ENCODE measurements at places on chromosomes 1 and 21.

GRCh38 chr1:56002231-56002630 lies 577.1 kb downstream of the PLPP3 start:
- no peak overlapping the region for H3K4me3 ChIP-seq
- no peak overlapping the region for H3K27ac ChIP-seq
- H3K4me1 ChIP-seq, result no peaks in the 10 kb centered on the region
- no peaks in the 10 kb centered on the region for H3K27me3 ChIP-seq

DNA sequence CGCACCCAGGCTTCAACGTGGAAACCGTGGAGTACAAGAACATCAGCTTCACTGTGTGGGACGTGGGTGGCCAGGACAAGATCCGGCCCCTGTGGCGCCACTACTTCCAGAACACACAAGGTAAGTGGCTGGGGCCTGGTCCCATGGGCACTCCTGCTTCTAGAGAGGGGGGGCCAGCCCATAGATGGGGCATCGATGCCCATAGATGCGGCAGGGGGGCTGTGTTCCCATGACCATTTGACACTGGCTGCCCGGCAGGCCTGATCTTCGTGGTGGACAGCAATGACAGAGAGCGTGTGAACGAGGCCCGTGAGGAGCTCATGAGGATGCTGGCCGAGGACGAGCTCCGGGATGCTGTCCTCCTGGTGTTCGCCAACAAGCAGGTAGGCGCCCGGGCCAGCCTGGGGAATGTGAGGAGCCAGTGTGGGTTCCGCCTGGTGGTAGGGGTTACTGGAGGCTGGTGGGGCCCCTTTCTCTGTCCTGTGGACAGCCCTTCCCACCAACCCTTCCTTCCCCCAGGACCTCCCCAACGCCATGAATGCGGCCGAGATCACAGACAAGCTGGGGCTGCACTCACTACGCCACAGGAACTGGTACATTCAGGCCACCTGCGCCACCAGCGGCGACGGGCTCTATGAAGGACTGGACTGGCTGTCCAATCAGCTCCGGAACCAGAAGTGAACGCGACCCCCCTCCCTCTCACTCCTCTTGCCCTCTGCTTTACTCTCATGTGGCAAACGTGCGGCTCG lies 5.6 kb downstream of the C1orf35 start:
- H3K27me3 ChIP-seq, result peaks cover 13% of the 10 kb centered on the region
- no peak overlapping the region for H3K27ac ChIP-seq
- no peak overlapping the region for H3K4me3 ChIP-seq
- no peak for DNase-seq
- H3K4me1 ChIP-seq, result peaks cover 32% of the 10 kb centered on the region

- no peak overlapping the region for H3K4me3 ChIP-seq
- 0 out of 2 replicates have a peak, but pooled peaks cover 5% of the 10 kb centered on the region for H3K4me1 ChIP-seq
- no peak overlapping the region for H3K27ac ChIP-seq
- H3K27me3 ChIP-seq, result no peaks in the 10 kb centered on the region
- DNase-seq, result no peak
- H3K36me3 ChIP-seq, result peaks cover 12% of the 10 kb centered on the region
These were observed 10.1 kb downstream of the AGMAT start for GRCh38 chr1:15574741-15575140.

- no peak within 1 kb of the TSS for H3K27ac ChIP-seq
- DNase-seq, result no peak
- H3K36me3 ChIP-seq, result no peaks in the 10 kb centered on the region
- H3K27me3 ChIP-seq, result peaks cover 37% of the 10 kb centered on the region
These were observed at the start of gene CHRNB2 for GRCh38 chr1:154567386-154568156. Gene CHRNB2, plus strand, starts transcription at chr1:154567778. Its CDS starts 267 bp downstream, at chr1:154568045.

DNA sequence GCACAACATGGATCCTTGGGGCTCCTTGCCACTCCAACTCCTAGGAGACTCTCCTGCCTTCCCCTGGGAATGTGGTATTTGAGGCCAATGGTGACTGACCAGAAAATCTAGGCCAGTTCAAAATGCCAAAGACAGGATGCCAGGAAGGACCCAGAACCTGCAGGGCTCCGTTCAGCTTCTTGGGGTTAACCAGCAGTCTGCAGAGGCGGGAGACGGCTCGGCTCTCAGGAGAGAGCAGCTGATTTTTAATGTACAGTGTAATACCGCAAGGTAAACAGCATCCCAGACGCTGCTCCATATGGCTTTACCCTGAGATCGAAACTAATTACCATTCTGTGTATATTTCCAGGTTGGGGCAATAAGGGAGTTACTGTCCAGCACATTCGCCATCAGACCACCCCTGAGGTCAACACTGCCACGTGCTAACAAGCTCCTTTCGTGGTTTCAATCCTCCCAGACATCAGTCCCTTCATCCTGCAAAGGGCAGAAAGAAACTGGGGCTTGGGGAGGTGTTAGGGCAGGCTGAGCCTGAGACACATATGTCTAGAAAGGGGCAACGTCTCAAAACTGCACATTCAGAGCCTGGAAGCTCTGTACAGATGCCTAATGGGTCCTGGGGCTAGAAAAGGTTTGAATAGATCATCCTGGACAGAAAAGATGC lies 16.7 kb downstream of the ITPKB start:
- H3K36me3 ChIP-seq, result no peaks in the 10 kb centered on the region
- peaks cover 4% of the 10 kb centered on the region for H3K27me3 ChIP-seq
- no peak overlapping the region for H3K4me3 ChIP-seq
- H3K27ac ChIP-seq, result no peak overlapping the region
- H3K4me1 ChIP-seq, result peaks cover 13% of the 10 kb centered on the region
- DNase-seq, result no peak

DNA sequence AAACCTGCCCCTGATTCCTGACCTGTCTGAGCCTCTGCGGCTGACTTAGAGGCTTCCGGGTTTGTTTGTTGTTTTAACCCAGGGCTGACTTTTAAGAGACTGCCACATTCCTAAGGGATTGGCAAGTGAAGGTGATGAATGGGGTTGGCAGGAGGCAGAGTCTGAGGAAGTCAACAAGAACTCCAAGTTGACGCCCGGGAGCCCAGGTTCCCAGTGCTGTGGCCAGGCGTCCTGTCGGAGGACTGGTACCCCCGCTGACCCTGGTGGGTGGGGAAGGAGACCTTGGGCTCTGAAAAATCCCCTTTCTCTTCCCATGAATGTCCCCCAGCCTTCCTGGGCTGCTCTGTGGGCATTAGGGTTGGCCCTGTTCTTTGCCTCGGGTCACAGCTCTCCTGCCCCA lies 19.7 kb upstream of the EPS8L3 start:
- peaks cover 9% of the 10 kb centered on the region for H3K36me3 ChIP-seq
- peak; percentile 83 for DNase-seq
- H3K4me1 ChIP-seq, result peaks cover 63% of the 10 kb centered on the region
- H3K27ac ChIP-seq, result peak overlapping the region; percentile 38

DNA sequence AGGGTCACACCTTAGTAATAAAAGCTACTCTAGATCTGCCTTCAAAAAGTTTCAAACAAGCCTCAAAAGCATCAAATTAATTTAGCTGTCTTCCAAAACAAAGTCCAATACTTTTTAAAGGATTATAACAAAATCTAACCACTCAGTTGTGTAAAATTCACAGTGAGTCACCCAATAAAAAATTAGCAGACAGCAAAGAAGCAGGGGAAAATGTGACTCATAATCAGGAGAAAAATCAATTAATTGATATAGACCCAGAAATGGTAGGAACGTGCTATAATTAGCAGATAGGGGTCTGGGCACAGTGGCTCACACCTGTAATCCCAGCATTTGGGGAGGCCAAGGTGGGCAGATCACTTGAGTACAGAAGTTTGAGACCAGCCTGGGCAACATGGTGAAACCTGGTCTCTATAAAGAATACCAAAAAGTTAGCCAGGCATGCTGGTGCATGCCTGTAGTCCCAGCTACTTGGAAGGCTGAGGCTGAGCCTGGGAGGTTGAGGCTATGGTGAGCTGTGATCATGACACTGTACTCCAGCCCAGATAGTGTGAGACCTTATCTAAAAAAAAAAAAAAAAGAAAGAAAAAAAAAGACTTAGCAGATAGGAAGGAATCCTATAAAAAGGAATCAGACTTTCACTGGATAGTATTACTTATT lies 8.1 kb upstream of the MYOG start:
- H3K27ac ChIP-seq, result no peak overlapping the region
- peaks cover 45% of the 10 kb centered on the region for H3K27me3 ChIP-seq
- no peak overlapping the region for H3K4me3 ChIP-seq
- peaks cover 13% of the 10 kb centered on the region for H3K36me3 ChIP-seq

- H3K27me3 ChIP-seq, result no peaks in the 10 kb centered on the region
- peak overlapping the region; percentile 60 for H3K27ac ChIP-seq
- H3K36me3 ChIP-seq, result peaks cover 5% of the 10 kb centered on the region
- peaks cover 80% of the 10 kb centered on the region for H3K4me1 ChIP-seq
- H3K4me3 ChIP-seq, result no peak overlapping the region
- peak; percentile 32 for DNase-seq
These were observed 147.7 kb downstream of the CDC42BPA start for GRCh38 chr1:227170361-227171166.

DNA sequence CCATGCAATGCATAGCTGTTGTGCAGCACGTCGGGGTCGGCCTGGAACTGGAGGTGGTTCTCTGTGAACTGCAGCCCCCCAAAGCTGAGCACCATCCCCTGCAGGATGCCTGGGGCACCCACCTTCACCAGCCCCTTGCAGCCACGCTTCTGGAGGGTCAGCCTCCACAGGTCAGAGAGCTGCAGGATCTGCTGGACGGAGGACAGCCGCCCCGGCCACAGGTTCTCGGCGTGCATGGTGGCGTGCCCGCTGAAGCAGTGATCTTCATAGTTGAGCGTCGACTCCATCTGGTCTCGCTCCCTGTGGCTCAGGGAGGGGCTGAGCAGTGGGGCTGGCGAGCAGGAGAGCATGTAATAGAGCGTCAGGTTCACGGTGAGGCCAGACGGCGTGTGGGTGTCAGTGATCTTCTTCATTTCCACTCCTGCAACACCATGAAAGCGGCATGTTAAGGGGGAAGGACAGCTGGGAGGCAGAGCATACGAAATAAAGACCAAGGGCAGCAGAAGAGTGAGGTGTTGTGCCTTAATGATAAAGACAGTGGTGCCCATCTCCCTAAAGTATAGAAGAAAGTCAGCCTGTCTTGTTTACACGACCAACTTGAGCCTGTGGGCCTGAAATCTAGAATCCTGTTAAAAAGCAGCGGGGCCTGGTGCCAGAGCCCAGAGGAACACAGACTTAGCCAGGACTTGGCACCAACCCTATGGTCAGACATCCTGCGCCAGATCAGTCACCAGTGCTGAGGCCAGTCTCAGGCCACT lies 3.0 kb downstream of the KIAA2013 start:
- peaks cover 51% of the 10 kb centered on the region for H3K4me1 ChIP-seq
- no peaks in the 10 kb centered on the region for H3K27me3 ChIP-seq
- no peak for DNase-seq

DNA sequence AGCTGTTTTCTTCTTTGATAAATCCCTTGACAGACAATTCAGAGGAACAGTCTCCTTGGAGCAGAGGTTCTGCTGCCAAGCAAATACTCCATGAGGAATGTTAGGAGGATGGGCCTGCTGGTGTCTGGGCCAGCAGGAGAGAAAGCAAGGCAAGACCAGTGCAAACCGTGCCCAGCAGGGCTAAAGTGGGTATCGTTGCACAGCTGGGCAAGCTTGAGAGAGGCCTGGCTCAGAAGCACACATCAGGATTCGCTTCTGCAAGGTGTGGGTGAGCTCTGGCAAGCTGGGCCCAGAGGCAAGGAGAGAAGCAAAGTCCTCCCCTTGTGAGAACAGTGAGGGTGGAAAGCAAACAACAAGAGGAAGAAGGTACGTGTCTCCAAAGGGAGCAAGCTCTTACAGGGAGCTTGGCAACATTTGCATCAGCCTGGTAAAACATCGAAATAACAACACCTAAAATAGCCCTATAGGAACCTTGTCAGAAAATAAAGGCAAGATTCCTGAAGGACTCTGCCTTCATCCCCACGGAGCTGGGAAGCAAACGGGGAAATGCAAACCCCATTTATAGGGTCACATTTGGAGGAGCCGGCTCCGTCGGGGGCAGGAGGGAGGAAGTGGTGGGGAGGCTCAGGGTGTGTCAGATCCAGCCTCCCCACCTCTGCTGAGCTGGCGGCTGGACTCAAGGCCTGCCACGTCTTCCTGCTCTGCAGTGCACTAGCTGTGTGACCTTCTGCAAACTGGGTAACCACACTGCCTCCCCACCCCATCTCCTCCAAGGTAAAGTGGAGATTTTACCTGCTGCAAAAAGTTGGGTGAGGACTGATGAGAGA lies 62.3 kb upstream of the HIVEP3 start:
- peak overlapping the region; percentile 50 for H3K27ac ChIP-seq
- H3K27me3 ChIP-seq, result peaks cover 3% of the 10 kb centered on the region
- no peak for DNase-seq
- no peaks in the 10 kb centered on the region for H3K36me3 ChIP-seq
- peaks cover 22% of the 10 kb centered on the region for H3K4me1 ChIP-seq
- no peak overlapping the region for H3K4me3 ChIP-seq

GRCh38 chr1:205317311-205317917 lies 4.1 kb downstream of the NUAK2 start:
- H3K4me1 ChIP-seq, result peaks cover 79% of the 10 kb centered on the region
- H3K4me3 ChIP-seq, result no peak overlapping the region
- H3K27me3 ChIP-seq, result no peaks in the 10 kb centered on the region
- H3K27ac ChIP-seq, result peak overlapping the region; percentile 13

- no peak overlapping the region for H3K4me3 ChIP-seq
- H3K36me3 ChIP-seq, result peaks cover 5% of the 10 kb centered on the region
- H3K27ac ChIP-seq, result no peak overlapping the region
- no peak for DNase-seq
- no peaks in the 10 kb centered on the region for H3K27me3 ChIP-seq
- H3K4me1 ChIP-seq, result peaks cover 33% of the 10 kb centered on the region
These were observed 55.8 kb downstream of the SSBP3 start for GRCh38 chr1:54350360-54350759.

- no peaks in the 10 kb centered on the region for H3K27me3 ChIP-seq
- no peak for DNase-seq
- no peak overlapping the region for H3K27ac ChIP-seq
- H3K4me3 ChIP-seq, result no peak overlapping the region
- H3K36me3 ChIP-seq, result peaks cover 5% of the 10 kb centered on the region
These were observed 12.1 kb downstream of the TRIM46 start for GRCh38 chr1:155185783-155186066.

GRCh38 chr1:103333141-103333540 lies 192.4 kb upstream of the RNPC3 start:
- H3K4me3 ChIP-seq, result no peak overlapping the region
- no peak for DNase-seq
- no peak overlapping the region for H3K27ac ChIP-seq
- H3K36me3 ChIP-seq, result no peaks in the 10 kb centered on the region
- H3K27me3 ChIP-seq, result no peaks in the 10 kb centered on the region

DNA sequence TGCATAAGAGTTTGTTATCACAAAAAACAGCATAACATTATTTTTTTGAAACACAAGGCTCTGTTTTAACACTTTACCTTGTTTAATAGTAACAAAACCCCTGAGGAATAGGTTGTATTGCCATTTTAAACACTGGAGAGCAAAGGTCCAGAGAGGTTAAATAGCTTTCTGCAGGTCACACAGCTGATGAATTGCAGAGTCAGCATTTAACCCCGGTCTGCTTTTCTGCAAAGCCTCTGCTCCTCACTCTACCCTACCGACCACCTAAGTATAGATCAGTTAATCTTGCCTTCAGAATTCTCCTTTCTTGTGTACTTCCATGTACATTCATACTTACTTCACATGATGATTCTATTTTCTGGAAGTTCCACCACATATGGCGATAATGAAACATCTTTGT lies 42.0 kb downstream of the KCNJ15 start:
- no peak overlapping the region for H3K4me3 ChIP-seq
- no peak for DNase-seq
- no peaks in the 10 kb centered on the region for H3K27me3 ChIP-seq
- H3K4me1 ChIP-seq, result peaks cover 94% of the 10 kb centered on the region

GRCh38 chr1:210505601-210506496 lies 177.1 kb downstream of the HHAT start:
- peaks cover 21% of the 10 kb centered on the region for H3K4me1 ChIP-seq
- peaks cover 1% of the 10 kb centered on the region for H3K27me3 ChIP-seq
- H3K27ac ChIP-seq, result peak overlapping the region; percentile 25
- peak; percentile 10 for DNase-seq

Measured in HFFc6 (cell line).